Activated CD8-positive, alpha-beta T cell treated with anti-CD3 and anti-CD28 coated beads for 36 hours (primary cell): ENCODE measurements at places on chromosomes 6 and 20. TPM values are rescaled to one million over a fixed set of nuclear protein-coding genes. Genes with fewer than 3 reads are reported as not detected.

The IP6K3 gene
- total RNA-seq, result not detected

The C6orf47 gene
- total RNA-seq, result 11.4 TPM

The BPIFB2 gene
- total RNA-seq, result not detected

The NHLRC1 gene
- 0.18 TPM for total RNA-seq

The NT5E gene
- 5.2 TPM for total RNA-seq

The ZSWIM1 gene
- 8.2 TPM for total RNA-seq

The RAMACL gene
- 0.45 TPM for total RNA-seq

The OPRM1 gene
- not detected for total RNA-seq

The TAAR9 gene
- total RNA-seq, result not detected

The SLC2A10 gene
- not detected for total RNA-seq

The NAPB gene
- 14.3 TPM for total RNA-seq

The SRC gene
- 2.4 TPM for total RNA-seq

The COL11A2 gene
- 1.3 TPM for total RNA-seq

The SLC24A3 gene
- total RNA-seq, result not detected

The FAM184A gene
- total RNA-seq, result 4.8 TPM

The PPIL6 gene
- 0.27 TPM for total RNA-seq

The MAD2L1BP gene
- 29.0 TPM for total RNA-seq

- no peak for DNase-seq
These were observed 59.4 kb downstream of the UBE2V1 start for GRCh38 chr20:50053362-50054230.

DNA sequence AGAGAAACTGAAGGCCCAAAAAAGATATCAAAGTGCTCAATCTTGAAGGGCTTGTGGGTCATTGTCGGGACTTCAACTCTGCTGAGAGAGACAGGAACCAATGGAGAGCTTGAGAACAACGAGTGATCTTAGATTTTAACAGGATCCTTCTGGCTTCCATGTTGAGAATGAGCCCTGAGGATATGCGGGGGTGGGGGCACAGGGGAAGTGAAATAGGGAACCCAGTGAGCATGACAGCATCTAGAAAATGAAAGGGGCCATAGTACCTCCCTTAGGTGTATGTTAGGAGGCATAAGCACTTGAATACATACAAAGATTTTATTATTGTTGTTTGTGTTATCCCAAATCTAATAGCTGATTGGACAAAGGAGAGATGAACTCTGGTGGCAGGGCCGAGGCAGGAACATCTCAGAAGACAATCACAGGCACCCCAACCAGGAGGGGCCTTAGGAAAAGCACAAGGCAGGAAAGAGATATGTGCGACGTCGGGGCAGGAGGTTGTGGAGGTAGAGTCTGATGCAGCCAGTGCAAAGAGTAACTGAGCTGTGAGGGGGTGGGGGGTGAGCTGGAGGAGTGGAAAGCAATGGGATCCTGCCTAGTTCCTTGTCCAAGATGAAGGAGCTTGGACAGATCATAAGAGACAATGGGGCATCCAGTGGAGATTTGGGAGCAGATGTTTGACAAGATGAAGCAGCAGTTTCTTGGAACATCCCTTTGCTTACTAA, 10.4 kb downstream of the TGM6 start:
- DNase-seq, result no peak

DNA sequence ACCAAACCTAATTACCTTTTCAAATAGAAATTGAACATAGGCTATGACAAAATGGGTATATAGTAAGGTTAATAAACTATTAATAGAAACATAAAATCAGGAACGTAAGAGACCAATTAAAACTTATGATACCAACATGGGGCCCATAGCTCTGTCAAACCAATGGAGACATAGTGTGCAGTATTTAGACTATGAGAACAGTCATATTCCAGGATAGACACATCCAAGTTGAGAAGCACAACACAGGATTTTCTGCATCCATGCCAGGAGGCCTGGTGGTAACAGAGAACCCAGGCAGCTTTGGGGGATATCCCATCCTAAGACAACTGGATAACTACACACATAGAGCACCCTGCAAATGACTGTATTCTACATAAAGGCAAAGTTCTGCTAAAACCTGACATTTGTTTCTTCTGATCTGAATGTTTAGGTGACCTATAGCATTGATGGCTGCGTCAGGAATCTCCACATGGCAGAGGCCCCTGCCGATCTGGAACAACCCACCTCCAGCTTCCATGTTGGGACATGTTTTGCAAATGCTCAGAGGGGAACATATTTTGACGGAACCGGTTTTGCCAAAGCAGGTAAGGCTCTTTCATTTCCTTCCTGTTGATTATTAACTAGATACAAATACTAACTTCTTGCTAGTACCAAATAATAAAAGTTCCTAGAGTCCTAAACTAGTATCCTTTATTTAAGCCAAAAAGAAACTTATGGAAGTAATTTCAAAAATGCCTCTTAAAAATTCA, 202.7 kb downstream of the ARHGAP18 start:
- DNase-seq, result no peak

GRCh38 chr6:127342296-127342945, 988 bp downstream of the ECHDC1 start:
- no peak for DNase-seq

- DNase-seq, result no peak
These were observed 3.0 kb downstream of the LAMA4 start for GRCh38 chr6:112251171-112251875.

DNA sequence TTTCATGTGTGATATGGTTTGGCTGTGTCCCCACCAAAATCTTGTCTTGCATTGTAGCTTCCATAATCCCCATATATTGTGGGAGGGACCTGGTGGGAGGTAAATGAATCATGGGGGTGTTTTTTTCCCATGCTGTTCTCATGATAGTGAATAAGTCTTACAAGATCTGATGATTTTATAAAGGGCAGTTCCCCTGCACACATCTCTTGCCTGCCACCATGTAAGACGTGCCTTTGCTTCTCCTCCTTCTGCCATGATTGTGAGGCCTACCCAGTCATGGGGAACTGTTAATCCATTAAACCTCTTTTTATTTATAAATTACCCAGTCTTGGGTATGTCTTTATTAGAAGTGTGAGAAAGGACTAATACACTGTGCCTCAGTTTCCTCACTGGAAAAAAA, 4.2 kb upstream of the IL22RA2 start:
- DNase-seq, result no peak

- DNase-seq, result no peak
These were observed 21.2 kb upstream of the NHSL1 start for GRCh38 chr6:138520463-138520862.

DNA sequence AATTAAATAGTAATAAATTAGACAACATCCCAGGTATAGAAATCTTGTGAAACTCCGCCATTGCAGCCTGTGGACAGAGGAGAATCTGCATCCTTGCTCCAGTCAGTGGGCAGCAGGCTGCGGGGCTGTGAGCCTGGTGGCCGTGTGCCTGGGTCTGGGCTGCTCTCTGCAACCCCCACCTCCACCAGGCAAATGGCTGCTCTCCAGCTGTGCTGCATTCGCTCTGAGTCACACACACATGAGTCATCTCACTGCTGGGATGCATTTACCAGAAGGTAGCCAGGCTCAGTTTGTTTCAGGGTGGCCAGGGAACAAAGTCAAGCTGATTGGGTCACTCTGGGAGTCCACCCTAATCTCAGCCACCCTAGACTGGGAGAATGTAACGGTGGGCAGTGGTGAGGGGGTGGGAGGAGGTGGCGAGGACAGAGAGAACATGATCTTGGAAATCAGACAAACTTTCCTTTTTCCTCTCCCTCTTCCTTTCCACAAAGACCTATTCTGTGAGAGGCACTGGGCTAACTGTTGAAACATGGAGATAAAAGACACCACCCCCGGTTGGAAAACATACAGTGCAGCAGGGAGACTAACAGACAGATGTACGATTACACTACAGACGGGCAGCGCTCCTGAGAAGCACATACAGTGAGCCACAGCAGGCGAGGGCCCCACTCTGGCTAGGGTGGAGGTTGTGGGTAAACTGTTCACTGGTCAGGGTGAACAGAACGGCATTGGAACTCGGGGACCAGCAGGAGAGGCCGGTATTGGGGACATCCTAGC, 59.2 kb downstream of the TRAM2 start:
- peak; percentile 70 for DNase-seq

- no peak for DNase-seq
These were observed 99.0 kb downstream of the QRSL1 start for GRCh38 chr6:106728296-106728870.

- DNase-seq, result no peak
These were observed 34.5 kb downstream of the PLCG1 start for GRCh38 chr20:41171736-41172295.

- DNase-seq, result no peak
These were observed 158.8 kb downstream of the CDK19 start for GRCh38 chr6:110656492-110656891.

- DNase-seq, result no peak
These were observed 109.0 kb upstream of the FLRT3 start for GRCh38 chr20:14446446-14446845.

- DNase-seq, result no peak
These were observed 23.3 kb upstream of the CFAP206 start for GRCh38 chr6:87384449-87384848.

- DNase-seq, result no peak
These were observed 149.2 kb upstream of the EXOC2 start for GRCh38 chr6:842141-842540.

GRCh38 chr6:67558985-67559384, 1076.1 kb upstream of the ADGRB3 start:
- no peak for DNase-seq

DNA sequence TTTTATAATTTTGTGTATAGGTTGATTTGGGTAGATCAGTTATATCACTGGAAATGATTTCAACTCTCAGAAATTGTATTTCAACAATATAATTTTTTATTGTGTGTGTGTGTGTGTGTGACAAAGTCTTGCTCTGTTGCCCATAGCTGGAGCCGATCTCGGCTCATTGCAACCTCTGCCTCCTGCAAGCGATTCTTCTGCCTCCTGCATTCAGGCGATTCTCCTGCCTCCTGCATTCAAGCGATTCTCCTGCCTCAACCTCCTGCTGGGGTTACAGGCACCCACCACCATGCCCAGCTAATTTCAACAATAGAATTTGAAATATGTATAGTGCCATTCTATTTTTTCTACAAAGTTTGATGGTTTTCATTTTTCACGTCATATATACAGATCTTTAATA, 24.1 kb downstream of the AFDN start:
- DNase-seq, result no peak

- DNase-seq, result no peak
These were observed 893 bp downstream of the PRDM13 start for GRCh38 chr6:99607416-99608036.

DNA sequence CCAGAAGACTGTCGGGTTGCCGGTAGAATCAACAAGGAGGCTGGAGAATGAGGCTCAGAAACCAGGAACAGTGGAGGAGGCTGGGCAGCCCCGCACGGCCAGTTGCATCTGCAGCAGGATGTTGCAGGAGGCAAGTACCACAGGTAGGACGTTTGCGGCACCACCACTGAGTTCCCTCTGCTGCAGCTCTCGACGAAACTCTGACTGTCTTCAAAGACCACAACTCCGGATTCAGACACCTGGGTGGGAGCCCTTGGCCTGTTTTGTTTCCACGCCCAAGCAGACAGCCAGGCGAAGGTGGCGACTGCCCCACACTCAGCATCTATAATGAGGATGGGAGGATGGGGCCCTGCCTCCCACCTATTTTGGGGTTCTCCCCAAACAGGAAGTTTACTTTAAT, 218.2 kb downstream of the ZDHHC14 start:
- DNase-seq, result no peak

GRCh38 chr6:37134396-37135191, 35.4 kb upstream of the PIM1 start:
- peak; percentile 25 for DNase-seq

- no peak for DNase-seq
These were observed 17.5 kb downstream of the L3MBTL1 start for GRCh38 chr20:43525021-43525420.

DNA sequence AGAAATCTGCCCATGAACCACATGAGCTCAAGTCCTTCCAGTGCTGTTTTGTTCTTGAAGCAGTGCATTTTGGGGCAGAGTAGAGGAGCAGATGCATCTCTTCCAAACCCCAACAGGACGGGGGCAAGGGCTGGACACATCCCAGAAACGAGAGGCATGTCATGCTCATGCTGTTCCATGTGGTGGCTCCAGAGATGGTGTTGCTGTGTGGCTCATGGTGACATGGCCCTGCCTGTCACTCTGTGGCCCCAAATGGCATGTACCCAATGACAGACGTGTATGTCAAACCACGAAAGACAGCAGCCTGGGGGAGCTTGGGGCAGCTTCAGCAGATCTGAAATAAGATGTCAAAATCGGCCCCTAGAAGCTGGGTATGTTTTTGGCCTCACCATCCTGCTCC, 46.3 kb downstream of the NRN1 start:
- DNase-seq, result peak; percentile 7

GRCh38 chr20:14434384-14435136, 97.1 kb upstream of the FLRT3 start:
- no peak for DNase-seq

DNA sequence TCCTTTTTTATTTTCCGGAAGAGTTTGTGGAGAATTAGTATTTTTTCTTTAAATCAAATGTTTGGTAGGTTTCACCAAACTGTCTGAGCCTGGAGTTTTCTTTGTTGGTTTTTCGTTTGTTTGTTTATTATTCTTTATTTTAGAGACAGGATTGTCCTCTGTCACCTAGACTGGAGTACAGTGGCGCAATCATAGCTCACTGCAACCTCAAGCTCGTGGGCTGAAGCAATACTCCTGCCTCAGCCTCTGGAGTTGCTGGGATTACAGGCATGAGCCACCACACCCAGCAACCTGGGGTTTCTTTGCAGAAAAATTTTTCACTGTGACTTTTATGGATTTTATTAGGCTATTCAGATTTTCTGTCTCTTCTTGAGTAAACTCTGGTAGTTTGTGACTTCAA, 120.2 kb upstream of the LOC128125822 start:
- no peak for DNase-seq

- no peak for DNase-seq
These were observed 27.7 kb downstream of the RIPOR2 start for GRCh38 chr6:24907919-24908649.

- no peak for DNase-seq
These were observed 215.2 kb downstream of the LAMA2 start for GRCh38 chr6:129098061-129098553.

DNA sequence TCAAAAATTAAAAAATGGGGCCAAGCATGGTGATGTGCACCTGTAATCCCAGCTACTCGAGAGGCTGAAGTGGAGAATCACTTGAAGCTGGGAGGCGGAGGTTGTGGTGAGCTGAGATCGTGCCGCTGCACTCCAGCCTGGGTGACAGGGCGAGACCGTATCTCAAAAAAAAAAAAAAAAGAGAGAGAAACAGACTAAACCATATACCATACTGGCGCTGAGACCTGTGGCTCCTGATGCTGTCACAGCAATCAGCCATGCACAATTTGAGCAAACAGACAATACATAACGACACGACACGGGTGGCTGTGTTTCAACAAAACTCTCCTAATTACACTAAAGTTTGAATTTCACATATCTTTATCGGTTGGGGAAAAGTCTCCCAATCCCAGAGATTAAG, 14.9 kb upstream of the CBFA2T2 start:
- DNase-seq, result no peak

DNA sequence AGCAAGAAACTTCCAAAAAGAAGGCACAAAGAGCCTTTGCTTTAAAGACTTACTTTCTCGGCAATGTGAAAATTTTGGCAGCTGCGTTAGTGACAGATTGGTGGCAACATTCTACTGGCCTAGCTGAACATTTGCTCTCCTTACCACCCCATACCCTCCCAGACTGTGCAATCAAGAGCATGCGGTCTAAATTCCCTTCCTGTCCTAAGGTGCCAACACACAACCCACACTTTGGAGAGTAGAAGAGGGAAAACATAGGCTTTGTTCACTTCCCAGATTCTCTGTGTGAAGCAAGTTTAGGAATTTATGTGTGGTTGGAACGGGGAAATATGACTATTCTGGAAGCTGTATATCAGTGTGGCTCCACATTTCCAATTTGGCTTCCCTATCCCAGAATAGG, 29.8 kb upstream of the NEDD9 start:
- no peak for DNase-seq

GRCh38 chr20:17650301-17651128, 31.5 kb downstream of the RRBP1 start:
- DNase-seq, result no peak
